Cerebellar nuclear complex (tissue), 1 donor: ENCODE measurements at places on chromosomes 2 and 18.

- no peak for DNase-seq
Observed at GRCh38 chr2:237466211-237466610, 20.8 kb upstream of the MLPH start.

GRCh38 chr2:239055756-239056493 lies 208.0 kb downstream of the TWIST2 start:
- no peak for DNase-seq

- DNase-seq: no peak
Observed at GRCh38 chr2:51706220-51706619, 674.3 kb upstream of the NRXN1 start.

DNA sequence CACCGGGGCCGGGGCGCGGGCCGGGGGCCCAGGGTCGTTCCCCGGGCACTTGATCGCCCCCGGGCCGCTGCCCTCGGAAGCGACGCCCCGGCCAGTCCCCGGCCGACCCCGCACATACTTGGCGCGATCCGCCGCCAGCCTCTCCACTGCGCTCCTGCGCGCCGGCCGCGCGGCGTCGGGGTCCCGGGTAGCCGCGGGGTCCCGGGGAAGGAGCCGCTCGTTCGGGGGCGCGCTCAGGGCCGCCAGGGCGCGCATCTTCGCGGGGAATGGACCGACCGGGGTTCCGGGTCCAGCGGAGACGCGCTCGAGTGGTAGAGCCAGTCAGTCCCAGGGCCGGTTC lies 204 bp downstream of the FAM110C start:
- no peak for DNase-seq

GRCh38 chr18:75330308-75330707 lies 97.2 kb downstream of the SMIM21 start:
- no peak for DNase-seq

- no peak for DNase-seq
Observed at GRCh38 chr2:10091182-10091888, 11.1 kb upstream of the CYS1 start.

DNA sequence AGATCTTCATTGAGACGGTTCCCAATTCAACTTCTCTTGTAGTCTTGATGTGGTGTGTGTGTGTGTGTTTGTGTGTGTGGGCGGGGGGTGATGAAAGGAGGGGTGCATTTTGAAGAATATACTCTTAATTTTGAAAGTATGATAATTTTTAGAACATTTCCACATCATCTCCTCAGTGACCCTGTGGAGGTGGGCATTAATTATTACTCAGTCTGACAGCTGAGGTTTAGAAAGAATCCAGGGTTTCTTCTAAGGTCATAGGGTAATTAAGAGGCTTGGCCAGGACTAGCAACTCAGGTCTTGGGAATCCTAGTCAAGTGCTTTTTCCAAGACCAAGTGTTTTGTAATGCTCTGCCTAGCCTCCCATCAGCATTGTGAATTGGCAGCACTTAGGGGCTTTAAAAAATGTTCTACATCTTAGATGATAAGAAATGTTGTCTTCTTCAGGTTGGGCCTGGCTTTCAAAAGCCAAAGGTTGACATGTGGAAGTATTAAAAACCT lies 100.5 kb downstream of the SPTBN1 start:
- DNase-seq: no peak

DNA sequence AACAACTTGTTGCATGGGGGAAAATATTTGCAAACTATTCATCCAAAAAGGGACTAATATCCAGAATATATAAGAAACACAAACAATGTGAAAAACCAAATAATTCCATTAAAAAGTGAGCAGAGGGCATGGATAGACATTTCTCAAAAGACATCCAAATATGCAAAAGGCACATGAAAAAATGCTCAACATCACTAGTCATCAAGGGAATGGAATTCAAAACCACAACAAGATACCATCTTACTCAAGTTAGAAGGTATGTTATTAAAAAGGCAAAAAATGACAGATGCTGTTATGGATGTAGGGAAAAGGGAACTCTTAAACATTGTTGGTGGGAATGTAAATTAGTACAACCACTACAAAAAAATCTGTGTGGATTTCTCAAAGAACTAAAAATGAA lies 396.5 kb downstream of the CCDC85A start:
- no peak for DNase-seq

- no peak for DNase-seq
Observed at GRCh38 chr2:240396623-240397541, 38.6 kb upstream of the GPC1 start.

DNA sequence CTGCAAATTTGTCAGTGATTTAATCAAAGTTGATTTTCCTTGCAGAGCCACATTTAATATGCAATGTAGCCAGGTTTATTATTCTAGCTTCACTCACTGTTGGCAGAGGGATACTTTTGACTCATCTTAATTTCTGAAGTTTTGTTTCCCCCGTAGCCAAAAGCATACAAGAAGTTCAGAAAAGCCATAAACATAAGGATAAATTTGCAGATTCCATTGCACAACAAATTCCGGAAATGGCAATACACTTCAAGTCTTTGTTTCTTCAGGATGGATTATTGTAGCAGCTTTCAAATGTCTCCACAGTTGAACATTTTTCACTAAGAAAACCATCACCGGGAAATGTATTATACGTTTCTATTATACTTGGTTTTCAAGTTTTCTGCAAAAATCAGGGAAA lies 88.0 kb upstream of the ZCCHC2 start:
- DNase-seq: no peak

DNA sequence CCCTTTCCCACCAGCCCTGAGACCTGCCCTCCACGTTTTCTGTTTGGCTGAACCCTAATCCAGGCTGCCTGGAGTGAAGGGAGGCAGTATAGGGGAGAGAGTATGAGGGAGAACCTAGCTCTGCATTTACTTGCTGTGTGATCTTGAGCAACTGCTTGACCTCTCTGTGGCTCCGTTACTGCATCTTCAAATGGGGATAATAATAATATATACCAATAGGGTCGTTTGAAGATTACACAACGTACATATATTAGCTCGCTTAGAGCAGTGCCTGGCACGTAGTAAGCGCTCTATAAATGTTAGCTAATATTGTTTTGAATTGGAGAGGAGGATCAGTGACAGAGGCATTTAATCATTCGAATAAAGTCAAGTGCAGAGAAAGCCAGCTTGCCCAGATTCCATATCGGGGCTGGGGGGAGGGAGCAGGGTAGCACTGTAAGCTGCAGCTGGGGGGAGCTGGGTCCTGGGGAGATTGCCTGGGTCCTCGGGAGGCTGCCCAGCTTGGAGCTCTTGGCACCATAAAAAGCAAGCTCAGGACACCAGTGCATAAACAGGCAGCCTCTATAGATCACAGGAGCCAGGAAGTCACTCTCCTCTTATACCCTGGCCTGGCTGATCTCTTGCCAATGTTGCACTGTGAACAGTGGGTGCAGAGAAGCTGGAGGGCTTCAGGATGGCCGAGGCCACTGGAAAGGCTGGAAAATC lies 19.1 kb downstream of the KCNK3 start:
- DNase-seq: no peak

DNA sequence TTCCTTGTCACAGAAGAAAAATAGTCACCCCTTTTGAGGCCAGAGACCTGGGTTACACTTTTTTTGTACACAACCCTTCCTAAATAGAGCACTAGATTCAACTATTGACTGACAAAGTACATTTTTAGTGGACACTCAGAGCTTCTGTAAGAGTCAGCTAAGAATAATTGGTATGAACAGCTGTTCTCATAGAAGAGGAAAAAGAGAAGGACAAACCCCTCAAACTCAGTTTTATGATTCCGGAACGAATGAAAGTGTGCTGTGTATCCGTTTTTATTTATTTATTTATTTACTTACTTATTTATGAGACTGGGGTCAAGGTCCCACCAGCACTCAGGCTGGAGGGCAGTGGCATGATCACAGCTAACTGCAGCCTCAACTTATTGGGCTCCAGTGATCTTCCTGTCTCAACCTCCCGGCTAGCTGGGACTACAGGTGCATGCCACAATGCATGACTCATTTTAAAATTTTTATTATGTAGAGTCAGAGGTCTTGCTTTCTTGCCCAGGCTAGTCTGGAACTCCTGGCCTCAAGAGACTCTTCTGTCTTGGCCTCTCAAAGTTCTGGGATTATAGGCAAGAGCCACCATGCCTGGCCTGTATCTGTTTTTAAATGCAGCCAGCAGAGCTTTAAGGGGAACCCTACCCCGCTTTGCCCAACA lies 36.0 kb upstream of the FZD5 start:
- no peak for DNase-seq

DNA sequence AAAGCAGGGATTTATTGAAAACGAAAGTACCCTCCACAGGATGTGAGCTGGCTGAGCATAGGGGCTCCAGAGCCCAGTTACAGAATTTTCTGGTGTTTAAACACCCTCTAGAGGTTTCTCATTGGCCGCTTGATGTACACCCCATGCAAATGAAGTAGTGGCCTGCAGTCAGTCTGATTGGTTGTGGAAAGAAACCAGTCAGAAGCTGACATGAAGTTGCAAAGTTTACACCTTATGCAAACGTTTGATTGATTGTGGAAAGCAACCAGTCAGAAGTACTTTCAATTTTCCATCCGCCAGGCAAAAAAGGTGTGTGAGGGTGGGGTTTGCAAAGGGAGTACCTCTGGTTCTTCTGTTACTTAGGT lies 62.3 kb downstream of the VWA3B start:
- no peak for DNase-seq

- DNase-seq: no peak
Observed at GRCh38 chr2:179444056-179444455, 179.4 kb upstream of the SESTD1 start.

DNA sequence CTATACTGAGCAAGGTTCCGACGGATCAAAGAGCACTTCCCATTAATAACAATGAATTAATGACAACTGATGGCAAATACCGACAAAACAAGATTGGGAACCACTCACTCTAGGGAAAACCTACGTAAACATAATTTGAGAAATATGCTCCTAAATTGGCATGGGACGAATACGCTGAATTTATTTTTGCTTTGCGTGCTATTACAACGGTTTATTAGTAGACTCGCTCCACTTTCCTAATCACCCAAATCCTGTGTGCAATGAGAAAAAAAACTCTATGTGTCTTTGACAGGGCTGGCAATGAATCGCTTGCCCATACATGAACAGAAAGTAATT lies 536 bp upstream of the SLC25A12 start:
- no peak for DNase-seq

- no peak for DNase-seq
Observed at GRCh38 chr18:68509902-68510301, 205.0 kb downstream of the TMX3 start.

DNA sequence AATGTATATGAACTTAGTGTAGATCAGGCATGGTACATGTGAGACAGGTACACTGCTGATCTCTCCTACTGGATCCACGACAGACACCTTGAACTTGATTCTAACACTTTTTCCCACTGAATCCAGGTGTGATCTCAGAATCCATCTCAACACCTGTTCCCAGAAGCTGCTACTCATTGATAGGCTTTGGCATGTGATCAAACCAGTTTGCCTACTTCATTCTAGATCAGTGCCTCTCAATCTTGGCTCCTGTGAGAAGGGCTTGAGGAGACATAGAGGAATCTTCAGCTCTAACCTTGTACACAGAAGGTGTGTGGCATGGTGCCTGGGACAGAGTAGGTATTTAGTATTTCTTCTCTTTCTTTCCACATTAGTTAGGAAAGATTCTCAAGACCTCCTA lies 212.3 kb upstream of the ATP5MC3 start:
- no peak for DNase-seq

- DNase-seq: no peak
Observed at GRCh38 chr2:237345411-237345810, 68.6 kb downstream of the COL6A3 start.

DNA sequence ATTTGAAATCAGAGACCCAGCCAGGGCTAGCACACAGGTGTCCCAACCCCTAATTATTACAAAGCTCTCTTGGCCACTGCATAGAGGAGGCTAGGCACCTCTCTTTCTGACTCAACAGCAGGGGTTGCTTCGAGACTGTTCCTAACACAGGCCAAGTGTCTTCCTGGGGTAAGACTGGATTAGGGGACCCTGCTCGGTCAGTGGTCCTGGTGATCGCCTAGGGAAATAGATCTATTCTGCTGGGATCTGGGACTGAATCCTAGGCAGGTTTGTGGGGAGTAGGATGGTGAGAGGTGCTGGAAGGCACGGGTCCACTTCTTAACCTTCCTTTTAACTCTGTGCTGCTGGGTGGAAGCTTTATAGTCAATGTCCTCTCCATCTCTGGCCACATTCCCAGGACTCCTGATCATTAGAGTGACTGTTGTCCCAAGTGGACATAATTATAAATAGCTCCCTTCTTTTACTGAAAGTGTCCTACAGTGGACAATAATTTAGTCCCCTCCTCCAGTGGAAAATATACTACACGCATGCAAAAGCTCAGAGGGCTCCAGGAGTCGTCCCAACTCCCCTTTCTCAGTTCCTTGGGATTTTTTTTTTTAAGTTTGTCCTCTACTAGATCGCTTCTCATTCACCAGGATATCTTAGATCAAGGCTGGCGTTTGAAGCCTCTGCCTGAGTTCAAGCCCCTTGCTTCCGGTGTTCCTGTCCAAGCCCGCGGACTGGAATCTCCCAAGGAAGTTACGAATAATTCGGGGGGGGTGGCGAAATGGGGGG lies 1.3 kb upstream of the TRIB2 start:
- no peak for DNase-seq

- no peak for DNase-seq
Observed at GRCh38 chr2:16204251-16204650, 263.9 kb downstream of the MYCN start.

DNA sequence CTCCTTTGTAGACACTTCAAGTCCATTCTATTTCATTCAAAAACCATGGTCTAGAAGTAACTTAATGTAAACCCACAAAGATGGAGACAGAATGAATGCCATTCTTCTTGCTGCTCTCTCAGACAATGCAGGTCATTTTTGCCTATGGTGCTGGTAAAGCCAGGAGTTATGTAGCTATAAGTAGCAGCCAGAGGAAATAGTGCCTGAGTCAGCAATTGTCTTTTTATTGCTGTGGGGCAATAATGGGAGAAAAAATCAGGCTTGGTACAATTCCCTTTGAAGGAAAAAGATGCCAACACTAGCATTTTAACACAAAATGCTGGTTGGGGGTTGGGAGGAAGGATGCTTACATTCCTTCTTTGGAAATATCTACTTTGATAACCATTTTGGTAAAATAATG lies 43.5 kb downstream of the SCN1A start:
- DNase-seq: no peak

DNA sequence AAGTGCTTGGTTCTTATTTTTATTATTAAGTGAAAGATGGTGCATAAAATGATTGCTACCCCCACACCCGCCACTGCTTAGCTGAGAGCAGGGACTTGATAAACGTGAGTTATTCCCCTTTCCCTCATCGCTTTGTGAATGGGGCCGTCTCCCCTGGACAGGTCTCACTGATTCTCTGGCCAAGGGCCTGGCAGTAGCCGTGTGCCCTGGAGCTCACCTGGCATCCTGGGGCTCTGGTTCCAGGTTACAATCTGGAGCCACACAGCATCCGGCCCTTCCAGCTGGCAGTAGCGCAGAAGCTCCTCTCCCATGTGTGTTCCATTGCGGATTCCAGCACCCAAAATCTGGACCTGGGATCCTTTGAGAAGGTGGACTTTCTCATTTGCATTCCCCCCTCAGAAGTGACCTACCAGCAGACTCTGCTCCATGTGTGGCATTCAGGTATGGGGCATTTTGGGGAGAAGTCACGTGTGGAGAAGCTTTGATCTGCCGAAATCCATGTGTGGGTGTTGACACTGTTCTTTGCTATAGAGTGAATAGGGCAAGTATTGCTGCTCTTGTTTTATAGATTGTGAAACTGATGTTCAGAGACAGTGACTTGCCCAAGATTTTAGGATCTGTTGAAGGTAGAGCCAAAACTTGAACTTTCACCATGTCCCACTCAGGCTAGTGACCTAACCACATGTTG lies 63.8 kb downstream of the GREB1 start:
- no peak for DNase-seq

GRCh38 chr2:45288532-45289417 lies 279.5 kb upstream of the SIX2 start:
- DNase-seq: no peak

GRCh38 chr18:60506682-60507081 lies 134.1 kb upstream of the MC4R start:
- DNase-seq: no peak
